Stimulated activated CD8-positive, alpha-beta memory T cell treated with anti-CD3 and anti-CD28 coated beads, Interleukin-7, amount 100 ng/mL, for 1 hour (primary cell): ENCODE measurements at places on chromosomes 4 and X.

DNA sequence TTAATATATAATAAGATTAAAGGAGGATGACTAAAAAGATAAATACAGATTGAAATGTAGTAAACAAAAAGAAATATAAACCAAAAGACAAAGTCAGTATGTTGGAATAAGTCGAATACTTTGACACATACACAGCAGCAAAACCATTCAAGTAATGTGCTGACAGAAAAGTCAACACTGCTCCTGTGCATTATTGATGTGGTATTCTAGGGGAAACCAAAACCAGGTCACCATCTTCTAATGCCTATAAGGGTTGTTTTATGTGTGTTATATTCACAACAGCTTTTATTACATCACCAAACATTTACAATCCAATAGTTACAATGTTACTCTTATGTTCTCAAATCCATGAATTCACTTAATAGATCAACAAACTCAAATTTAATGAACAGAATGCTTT is 111.8 kb upstream of the DKK2 start:
- DNase-seq: no peak

DNA sequence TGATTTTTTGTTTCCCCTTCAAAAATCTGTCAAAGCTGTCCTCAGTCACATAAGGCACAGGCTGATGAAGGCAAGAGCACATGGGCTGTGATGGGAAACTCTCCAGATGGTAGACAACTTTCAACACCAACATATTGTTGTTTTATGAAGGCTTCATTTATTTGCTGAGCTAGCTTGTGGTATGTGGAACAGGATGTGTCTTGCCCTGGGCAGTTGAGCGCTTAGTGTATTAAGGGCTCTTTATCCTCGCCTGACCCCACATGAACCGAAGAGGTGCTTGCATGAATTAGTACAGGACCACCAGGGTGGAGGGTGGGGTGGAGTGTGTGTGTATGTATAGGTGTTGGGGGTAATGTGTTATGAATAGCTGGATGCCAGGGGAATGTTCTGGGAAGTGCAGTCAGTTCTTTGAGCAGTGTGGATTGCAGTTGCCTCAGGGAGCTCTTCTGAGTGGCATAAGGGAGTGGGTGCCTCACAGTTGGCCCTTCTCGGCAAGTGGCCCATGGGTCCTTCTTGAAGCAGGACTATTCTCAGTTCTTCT is 103.1 kb downstream of the PHEX start:
- DNase-seq: no peak

DNA sequence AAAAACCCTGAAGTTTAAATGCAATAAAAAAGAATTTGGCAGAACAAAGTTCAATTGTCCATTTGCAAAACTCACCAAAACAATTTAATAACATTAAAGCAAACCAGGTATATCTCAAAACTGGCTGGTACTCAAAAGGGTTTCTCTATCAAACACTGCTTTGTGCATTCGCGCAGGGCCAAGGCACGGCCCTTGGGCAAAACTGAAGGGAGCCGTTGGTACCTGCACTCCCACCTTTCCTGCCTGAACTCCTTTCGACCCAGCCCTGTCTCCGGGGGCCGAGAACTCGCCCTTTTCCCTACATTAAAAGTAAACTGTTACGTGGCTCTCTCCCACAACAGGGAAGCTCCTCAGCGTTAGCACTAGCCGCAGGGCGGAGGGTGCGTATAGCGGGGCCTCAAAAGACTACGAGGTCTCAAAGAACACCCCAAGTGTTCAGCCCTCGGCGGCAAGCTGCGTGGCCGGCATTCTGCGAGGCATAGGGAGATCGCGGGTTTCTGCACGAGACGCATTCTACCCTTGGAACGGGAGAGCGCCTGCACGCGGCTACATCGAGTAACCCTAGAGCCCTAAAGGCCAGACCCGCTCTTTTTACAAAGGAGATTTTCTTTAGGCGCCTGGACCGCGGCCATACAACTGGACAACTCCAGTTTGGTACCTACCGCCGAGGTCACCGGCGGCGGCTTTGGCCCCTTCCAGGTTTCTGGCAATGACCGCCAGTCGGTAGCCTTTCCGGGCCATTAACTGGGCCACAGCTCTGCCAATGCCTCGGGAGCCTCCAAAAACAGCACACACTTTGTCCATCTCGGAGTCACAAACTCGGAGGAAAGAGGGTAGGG is 550 bp downstream of the CBR4 start:
- peak; percentile 13 for DNase-seq

DNA sequence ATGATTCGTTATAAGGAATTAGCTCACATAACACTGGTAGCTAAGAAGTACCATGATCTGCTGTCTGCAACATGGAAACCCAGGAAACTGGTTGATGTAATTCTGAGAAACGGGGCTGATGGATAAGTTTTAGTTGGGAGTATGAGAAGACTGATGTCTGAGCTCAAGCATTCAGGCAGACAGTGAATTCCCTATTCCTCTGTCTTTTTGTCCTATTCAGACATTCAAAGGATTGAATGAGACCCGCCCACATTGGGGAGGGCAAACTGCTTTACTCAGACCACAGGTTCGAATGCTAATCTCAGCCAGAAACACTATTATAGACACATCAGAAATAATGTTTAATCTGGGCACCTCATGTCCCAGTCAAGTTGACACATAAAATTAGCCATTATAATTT is 515.5 kb downstream of the STPG2 start:
- no peak for DNase-seq

GRCh38 chr4:152479428-152480026 is 56.4 kb downstream of the FBXW7 start:
- DNase-seq: no peak

DNA sequence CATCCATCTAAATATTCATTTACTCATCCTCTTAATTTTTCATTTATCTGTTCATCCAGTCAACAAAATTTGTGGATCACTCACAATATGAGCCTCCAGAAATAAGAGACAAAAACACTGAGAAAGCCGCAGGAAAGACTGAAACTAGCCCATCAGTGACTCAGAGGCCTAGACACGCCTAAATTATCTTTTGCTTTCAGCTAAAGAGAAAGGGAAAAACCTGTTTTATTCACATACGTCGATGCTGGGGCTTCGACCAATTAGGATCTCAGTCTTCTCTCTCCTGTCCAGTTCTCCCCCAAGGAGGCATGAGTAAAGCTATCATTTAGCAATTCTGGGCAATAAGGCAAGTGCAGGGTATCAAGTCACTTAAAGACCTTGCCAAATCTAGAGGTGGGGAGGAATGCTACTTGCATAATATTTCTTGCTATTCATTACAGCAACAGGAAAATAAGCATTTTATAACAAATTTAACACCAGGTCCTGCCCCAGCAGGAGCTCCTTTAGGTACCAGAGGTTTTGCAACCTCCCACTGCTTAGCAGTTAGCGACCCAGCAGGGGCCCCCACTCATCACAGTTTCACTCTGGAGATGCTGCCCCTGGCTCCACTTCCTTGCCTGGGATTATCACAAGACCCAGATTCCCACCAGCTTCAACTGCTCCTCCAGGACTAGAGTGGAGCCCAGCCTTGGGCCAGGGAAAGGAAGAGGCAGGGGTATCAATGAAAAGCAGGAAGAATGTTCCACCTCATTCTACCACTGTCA is 30.1 kb upstream of the TMEM154 start:
- no peak for DNase-seq

DNA sequence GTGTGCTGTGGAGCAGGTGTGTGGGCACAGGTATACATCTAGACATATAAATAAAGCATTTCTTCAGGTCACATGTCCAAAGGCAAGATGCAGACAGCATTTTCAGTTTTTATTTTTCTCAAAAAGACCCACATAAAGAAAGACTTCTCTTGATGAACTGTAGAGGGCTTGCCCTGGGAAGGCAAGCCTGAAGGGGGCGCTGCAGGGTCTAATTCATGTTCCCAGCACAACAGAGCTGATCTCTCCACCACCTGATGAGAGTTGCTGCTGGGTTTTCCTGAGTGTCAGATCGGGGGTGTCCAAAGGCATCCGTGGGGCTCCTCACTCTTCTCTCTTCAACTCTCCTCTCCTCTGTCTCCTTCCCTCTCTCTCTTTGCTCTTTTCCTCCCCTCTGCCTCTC is 26.6 kb downstream of the ADRA2C start:
- DNase-seq: no peak

DNA sequence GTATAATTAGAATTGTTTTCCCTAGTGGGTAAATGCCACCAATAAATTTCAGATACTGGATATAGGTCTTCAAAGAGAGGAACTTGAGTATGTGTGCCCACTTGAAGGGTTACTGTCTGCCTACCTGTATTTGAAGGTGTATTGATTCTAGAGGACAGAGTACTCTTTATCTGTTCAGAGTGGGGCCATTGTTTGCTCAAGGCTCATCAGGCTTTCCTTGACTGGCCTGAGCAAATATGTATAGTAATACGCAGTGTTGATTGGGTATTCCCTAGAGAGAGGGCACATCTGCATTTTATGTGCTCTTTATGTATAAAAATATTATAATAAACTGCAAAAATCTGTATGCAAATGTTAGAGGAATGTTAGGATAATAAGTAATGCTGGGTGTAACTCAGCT is 23.7 kb downstream of the RP2 start:
- no peak for DNase-seq

- DNase-seq: no peak
Measured at GRCh38 chr4:155639704-155640523, 26.7 kb upstream of the GUCY1A1 start.

- DNase-seq: no peak
Measured at GRCh38 chr4:20338841-20339240, 87.1 kb downstream of the SLIT2 start.

DNA sequence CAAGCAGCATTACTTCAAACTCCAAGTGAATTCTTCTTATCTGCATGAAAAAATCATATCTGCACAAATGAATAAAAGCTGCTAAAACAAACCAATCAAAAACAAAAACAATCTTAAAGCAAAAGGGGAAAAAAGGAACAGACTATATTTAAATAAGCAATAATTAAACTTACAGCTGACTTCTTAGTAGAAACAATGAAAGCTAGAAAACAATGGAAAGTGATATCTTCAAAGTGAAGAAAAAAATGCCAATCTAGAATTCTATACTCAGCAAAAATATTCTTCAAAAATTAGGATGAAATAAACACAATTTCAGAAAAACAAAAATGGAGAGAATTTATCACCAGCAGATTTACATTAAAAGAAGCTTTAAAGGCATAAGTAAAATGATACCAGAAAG is 20.0 kb downstream of the STBD1 start:
- no peak for DNase-seq

- DNase-seq: peak; percentile 16
Measured at GRCh38 chr4:141307241-141307689, 86.6 kb downstream of the ZNF330 start.

GRCh38 chr4:139144161-139144859 is 32.7 kb downstream of the ELF2 start:
- DNase-seq: no peak

GRCh38 chr4:82782626-82783345 is 15.8 kb downstream of the SCD5 start:
- DNase-seq: no peak

- DNase-seq: no peak
Measured at GRCh38 chr4:113003841-113004240, 45.6 kb upstream of the ANK2 start.

DNA sequence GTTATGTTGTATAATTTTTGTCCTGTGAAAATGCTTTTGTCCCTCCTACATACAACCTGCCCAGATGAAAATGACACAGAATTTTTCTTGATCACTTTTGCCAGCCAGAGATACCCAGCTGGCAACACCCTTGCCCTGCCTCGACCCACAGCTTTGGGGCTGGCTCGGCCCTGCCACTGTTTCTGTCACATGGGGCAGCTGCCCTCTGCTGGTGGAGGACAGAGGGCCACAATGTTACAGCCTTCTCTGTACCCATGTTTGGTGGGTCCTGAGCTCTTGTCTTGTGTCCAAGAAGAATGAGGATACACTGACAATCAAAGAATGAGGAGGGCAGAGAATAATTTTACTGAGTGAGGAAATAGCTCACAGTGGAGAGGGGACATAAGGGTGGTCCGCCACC is 31.1 kb downstream of the BMP15 start:
- no peak for DNase-seq

DNA sequence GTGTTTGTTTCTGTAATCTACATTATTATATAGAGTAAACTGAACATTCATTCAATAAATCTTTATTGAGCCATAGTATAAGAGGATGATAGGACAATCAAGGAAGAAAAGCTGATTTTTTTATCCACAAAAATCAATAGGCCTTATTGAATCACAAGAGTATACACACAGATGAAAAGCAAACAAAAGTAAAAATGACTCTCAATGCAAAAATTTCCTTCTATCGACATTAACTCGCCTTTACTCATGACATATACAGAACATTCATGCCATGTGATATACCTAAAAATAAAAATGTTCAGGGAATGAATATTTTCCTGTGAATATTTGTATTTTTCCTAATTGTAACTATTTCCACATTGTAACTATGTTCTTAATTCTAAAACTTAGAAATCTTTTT is 161.2 kb downstream of the LRBA start:
- no peak for DNase-seq

GRCh38 chr4:189143263-189143952 is 797.3 kb upstream of the FRG1 start:
- DNase-seq: no peak

- no peak for DNase-seq
Measured at GRCh38 chr4:7330811-7331681, 103.7 kb downstream of the PSAPL1 start.

GRCh38 chrX:69366183-69366582 is 137.9 kb upstream of the NALF2 start:
- no peak for DNase-seq

DNA sequence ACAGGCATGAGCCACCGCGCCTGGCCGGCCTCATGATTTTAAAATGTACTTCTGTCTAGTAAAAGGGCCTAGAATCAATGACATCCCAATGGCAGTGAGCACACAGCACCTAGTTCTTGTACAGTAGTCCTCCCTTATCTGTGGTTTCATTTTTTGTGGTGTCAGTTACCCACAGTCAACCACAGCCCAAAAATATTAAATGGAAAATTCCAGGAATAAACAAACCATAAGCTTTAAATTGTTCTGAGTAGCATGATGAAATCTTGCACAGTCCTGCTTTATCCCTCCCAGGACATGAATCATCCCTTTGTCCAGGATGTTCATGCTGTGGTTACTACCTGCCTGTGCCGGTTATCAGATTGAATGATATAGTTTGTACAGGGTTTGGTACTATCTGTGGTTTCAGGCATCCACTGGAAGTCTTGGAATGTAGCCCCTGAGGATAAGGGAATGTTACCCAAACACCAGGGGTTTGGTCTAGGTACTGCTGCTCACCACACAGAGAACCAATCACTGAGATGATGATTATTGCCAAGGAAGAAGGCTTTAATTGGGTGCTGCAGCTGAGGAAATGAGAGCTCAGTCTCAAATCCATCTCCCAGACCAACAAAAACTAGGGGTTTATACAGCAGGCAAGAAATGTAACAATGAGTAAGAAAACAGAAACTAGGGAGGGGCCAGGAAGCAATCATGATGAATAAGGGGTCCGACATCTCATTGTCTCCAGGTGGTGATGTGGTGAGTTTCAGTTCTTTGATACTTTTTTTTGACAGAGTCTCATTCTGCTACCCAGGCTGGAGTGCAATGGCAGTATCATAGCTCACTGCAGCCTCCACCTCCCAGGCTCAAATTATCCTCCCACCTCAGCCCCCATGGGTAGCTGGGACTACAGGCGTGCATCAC is 16.2 kb upstream of the FHL1 start:
- DNase-seq: no peak

- DNase-seq: no peak
Measured at GRCh38 chr4:100833906-100834305, 316.1 kb upstream of the EMCN start.
